T47D (cell line): ENCODE measurements at places on chromosomes 1 and 21.

GRCh38 chr1:31227891-31228568, 11.7 kb downstream of the NKAIN1 start:
- no peak for DNase-seq

GRCh38 chr1:2948001-2948750, 73.1 kb upstream of the ACTRT2 start:
- DNase-seq = no peak

DNA sequence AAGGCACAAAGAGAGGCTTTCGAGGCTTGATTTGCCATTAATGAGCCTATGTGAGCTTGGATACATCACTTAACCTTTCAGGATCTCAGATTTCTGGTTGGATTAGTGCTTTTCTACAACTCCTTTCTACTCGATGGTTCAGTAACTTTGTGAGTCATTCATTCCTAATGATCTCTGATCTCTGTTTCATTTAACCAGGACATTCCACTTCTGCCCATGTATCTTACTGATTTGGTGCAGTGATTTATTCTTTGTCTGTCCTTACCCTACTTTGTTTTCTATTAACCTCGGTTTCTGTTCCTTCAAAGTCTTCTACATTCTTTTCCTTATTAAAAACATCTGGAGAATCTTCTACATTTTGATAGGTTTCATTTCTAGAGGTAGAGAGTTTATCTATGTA, 94.6 kb upstream of the ZBTB18 start:
- no peak for DNase-seq

DNA sequence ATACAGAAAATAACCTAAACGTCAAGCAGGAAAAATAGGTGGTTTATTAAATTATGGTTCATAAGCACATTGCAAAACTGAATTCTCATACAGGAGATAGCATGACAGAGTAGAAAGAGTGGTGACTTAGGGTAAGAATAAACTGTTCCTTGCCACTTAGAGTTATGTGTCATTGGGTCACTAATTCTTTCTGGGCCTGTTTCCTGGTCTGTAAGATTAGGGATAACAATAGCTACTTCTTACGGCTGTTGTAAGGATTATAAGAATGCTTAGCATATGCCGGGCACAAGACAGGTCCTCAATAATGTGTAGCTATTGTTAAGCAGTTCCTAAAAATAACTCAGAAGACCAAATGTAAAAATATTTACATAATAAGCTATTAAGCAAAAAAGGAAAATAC, 24.2 kb downstream of the SNRNP40 start:
- DNase-seq = no peak

GRCh38 chr1:20138961-20139550, at the start of gene PLA2G2F:
TSS of gene PLA2G2F (plus strand) at chr1:20139323. CDS start at chr1:20139428, 105 bp downstream.
- no peak for DNase-seq
